Glomerular endothelial cell (primary cell): ENCODE measurements at places on chromosomes 7 and 10. TPM values are rescaled to one million over a fixed set of nuclear protein-coding genes. Genes with fewer than 3 reads are reported as not detected.

MSMB gene
- not detected in 2 replicates for total RNA-seq

DNA sequence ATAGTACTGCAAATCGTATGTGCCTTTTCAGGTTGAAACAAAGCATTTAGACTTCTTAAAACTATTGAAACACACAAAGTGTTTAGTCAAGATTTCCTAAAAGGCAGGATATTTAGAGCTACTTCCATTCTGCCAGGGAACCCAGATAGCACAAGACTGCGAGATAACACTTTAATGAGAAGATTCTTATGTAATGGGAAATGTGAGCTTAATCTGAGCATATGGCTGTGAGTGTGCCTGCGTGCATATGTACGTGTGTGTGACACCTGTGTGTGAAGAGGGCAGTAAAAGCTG is 14.3 kb upstream of the JCAD start:
- no peak for DNase-seq

- no peak for DNase-seq
Measured at GRCh38 chr7:88201305-88201704, 18.5 kb downstream of the SRI start.

DNA sequence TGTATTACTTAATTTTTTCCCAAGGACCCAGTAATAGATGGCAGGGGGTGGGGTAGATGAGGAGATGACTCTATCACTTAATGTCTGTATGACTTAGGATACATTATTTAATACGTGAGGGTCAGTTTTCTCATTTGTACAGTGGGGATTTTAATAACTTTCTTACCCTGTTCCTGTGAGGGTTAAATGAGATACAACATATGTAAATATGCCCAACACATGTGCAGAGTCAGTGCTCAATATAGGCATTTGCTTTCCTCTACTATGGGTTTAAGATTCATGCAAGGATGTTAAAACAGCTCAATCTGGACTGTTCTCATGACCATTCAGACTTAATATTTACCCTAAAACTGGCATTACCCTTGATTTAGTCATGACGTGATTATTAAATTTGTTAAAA is 31.2 kb downstream of the ST7 start:
- DNase-seq: no peak

DNA sequence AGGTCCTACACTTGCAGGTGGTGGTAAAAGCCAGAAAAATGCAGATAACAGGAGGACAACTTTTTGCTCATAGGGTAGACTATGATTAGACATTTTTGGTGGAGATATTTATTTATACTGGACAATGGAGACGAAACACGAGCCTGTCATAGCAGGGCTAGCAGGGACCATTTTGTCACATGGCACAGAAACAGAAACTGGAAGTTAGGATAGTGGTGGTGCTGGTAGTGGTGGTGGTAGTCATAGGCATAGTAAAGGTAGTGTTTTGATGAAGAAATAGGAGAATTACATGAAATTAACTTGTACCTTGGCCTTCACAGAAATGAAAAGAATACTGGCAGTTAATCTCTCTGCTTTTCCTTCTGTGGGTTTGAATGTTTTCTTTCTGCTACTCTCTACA is 8.8 kb upstream of the MGAM start:
- no peak for DNase-seq

DNA sequence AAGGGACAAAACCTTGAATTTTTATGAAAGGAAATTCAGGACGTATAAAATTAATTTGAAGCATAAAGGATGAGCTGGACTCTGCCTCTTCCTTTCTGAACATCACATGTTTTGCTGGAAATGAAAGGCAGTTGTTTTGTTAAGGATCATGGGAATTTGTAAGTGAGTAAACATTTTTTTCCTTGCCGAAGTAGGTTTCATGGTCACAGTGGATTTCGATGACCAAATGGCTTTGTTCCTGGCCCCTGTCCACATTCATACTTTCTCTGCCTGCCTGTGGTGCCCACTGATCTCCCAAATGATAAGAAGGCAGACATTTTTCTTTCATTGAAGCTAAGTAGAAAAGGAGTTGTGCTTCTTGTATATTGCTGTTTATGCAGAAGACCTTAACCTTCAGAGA is 104.2 kb downstream of the ARID5B start:
- DNase-seq: no peak

- peak; percentile 65 for DNase-seq
Measured at GRCh38 chr10:35421553-35422178, 85.4 kb downstream of the CCNY start.

DNA sequence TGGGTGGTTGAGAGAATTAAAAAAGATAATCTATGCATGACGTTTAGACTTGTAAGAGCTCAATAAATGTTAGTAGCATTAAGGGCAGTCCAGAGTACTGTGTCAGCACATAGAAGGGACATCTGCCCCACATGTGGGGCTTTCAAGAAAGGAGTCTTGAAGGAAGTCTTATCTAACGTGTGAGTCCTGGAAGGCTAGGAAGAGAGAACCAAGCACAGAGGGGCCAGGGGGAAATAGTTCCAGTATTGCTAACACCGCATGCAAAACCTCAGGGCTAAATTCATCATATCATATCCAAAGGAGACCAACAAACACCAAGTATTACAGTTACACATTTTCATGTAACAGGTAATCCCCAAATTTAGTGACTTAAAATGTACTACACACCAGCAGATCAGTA is 122.7 kb downstream of the AOAH start:
- DNase-seq: no peak

- no peak for DNase-seq
Measured at GRCh38 chr7:51261950-51262795, 54.4 kb downstream of the COBL start.

GRCh38 chr7:44639671-44640321 is 33.4 kb downstream of the OGDH start:
- DNase-seq: peak; percentile 73

- DNase-seq: no peak
Measured at GRCh38 chr10:127860592-127860991, 32.1 kb downstream of the CLRN3 start.
